ENCODE measurements at places on chromosomes 11 and 22.

DNA sequence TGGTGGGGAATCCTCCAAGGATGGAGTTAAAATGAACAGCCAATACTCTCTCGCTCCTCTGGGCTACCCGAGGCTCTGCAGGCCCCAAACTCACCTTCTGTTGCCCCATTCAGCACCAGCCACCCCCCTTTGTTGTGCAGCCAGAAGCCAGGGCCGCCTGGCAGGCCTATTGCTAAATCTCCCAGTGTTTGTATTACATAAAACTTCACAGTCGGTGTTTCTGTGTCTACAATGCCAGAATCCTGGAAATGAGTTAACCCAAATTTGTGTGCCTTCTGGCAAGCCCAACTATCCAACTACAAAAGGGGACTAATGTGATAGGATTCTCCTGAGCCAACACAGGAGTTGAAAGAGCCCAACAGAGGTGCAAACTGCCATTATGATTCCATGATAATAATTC, 9.3 kb downstream of the KCNJ5 start:
- no peak for DNase-seq

DNA sequence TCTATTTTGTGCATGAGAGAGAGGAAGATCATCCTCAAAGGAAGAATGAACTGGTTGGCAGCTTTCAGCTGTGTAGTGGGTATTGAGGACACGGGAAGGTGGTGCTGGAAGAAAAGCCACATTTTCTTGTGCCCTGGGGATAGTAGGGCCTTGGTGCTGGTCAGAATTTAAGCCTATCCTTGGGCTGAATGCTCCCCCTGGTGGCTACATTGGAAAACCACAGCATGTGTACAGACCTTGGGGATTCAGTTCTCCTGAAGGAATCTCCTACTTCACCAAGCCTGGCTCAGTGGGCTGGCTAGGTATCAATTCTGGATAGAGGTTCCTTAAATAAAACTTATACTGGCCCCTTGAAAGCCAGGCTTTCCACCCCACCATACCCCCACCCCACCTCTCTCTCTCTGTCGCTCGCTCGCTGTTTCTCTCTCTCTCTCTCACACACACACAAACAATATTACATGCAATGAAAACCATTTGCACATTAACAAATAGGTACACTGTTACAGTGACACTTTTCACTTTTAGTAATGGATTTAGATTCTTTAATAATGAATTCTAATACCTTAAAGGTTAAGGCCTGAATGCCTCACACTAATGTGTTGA, 2.8 kb upstream of the OR51M1 start:
- DNase-seq: peak; percentile 59

- DNase-seq: no peak
Measured at GRCh38 chr11:95144313-95145235, 54.9 kb downstream of the ENDOD1 start.

- no peak for DNase-seq
Measured at GRCh38 chr11:15473954-15474837, 359.5 kb downstream of the INSC start.

DNA sequence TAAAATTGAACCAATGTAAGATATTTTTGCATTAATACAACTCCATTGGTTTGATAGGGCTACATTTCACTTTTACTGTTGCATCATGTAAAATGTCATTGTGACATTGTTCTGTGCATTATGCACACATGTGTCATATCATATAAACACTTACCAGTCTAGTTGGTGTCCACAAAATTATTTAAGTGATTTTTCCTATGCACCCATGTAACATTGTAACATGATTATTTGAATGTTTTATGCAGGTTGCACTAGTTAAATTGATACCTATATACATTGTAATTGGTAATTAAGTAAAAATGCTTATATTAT, 9.6 kb upstream of the BIRC3 start:
- no peak for DNase-seq

DNA sequence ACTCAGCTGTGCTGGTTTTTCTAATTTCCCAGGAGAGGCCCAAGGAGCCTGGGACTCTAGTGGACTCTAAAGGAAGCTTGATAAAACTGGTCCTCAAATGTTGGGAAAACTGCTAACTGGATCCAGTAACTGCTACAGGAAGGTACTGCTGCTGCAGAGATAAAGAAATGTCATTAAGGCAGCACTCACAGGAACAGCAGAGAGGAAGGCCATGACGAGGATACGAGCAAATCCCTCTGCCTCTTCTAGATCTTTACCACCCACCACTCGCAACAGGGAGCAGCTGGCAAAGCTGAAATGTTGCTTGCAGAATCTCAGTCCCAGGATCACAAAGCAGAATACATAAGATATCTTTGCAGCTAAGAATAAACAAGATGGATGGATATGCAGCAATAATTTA, 23.5 kb downstream of the TTC28 start:
- DNase-seq: no peak

DNA sequence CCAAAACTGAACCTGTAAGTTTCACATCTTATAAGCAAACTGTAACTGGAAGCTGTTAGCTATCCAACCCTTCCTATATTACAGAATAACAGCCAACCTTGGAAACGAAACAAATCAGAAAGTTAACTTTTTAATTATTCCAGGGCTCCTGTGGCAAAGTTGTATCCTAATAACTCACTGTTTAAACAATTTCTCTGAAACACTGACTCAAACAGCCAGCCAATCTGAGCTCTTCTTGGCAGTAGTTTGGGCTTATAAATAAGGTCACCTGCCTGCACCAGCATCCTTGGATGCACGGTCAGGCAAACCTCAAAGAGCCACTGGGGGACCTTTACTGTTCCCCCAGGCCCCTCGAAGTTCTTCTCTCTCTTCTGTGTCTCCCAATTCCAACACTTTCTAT, 5.0 kb downstream of the CELSR1 start:
- DNase-seq: no peak

GRCh38 chr11:93244018-93244417, 46.2 kb upstream of the SLC36A4 start:
- DNase-seq: no peak

GRCh38 chr11:33721984-33722383, 14.2 kb downstream of the CD59 start:
- no peak for DNase-seq

DNA sequence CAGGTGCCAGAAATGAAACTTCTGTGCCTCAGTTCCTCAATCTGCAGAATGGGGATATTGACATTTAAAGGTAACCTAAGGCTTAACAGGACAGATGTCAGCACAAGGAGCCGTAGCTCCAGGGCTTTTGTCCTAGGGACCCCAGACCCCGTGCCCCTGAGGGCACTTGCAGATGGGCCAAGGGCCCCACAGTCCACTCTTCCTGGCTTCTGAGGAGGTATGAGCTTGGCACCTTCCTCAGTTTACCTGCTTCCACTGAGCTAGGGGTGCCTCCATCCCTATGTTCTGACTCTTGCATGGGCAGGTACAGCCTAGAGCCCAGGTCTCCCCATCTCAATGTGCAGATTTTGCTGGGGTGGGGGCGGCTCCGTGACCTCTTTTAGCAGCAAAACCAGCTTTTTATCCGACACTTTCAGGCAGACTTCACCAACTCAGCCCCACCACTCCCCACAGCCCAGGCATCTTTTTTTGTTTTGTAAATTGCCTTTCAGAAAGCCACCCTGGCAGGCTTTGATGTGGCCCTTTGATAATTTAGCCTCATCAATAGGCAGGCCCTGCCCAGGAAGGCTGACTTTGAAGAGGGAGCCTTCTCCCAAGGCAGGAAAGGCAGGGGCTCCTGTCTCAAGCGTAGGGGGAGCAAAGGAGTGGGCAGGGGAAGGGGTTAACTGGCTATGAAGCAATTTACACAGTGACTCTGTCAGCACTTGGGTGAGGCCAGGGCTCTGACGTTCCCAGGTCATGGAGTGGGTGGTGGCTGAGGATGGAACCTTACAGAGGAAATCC, 23.7 kb upstream of the FGF3 start:
- DNase-seq: no peak

Measured in LHCN-M2 (cell line).